ENCODE measurements at places on chromosomes 3 and 15.

- DNase-seq: no peak
These were observed 27.2 kb downstream of the SEMA6D start for GRCh38 chr15:47744496-47744895.

DNA sequence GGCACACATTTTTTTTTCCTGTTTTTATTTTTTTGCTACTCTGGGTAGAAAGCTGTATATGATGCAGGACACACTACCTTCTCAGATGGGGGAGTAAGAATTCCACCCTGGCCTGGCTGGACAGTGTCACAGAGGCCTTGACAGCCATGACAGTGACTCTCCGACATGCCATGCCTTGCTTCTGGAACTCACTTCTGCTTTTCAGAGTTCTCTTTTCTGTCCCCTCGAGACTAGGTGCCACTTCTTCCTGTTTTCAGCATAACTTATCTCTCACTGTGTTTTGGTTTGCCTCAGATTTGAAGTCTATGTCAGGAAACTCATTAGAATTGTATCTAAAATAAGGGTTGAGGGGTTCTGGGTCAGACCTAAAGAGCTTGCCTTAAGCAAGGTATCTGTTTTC lies 69.1 kb upstream of the SEC13 start:
- no peak for DNase-seq

GRCh38 chr3:71466483-71466882 lies 117.0 kb downstream of the FOXP1 start:
- no peak for DNase-seq

DNA sequence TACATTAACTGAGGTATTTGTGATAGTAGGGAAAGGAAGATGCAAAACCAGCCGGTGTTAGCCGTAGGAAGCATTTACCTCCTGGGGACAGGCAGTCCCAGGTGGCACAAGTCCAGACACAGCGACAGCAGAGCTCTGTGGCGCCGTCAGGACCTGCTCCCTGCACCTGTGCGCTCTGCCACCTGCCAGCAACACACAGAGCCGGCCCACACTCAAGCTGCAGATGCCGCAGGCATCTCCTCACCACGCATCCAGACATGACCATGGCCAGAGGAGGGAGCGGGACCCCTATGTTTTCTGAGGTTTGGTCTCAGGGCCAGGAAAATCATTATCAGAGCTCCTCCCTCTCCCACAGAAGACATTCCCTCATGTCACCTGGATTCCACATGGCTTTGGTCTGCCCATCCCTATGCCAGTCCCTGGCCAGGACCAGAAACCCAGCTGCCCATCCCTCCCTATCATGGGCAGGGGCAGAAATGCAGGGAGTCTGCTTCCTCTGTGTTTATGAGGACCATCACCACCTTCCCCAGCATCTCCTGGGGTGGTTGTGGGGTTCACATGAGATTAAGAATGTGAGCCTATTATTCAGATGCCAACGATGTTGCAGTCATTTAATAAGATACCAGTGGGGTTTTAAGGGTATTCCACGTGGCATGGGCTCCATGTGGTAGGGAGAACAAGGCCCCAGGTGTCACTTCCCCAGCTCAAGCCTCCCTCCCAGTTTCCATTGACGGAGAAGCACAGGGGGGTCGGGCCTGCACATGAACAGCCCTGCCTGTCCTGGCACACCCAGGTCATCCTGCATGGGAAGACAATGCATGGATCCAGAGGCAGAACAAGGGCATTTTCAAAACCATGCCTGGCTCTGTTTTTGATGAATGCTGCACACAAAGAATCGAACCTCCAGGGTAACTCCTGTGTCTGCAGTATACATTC lies 251.1 kb downstream of the OCA2 start:
- DNase-seq: no peak

DNA sequence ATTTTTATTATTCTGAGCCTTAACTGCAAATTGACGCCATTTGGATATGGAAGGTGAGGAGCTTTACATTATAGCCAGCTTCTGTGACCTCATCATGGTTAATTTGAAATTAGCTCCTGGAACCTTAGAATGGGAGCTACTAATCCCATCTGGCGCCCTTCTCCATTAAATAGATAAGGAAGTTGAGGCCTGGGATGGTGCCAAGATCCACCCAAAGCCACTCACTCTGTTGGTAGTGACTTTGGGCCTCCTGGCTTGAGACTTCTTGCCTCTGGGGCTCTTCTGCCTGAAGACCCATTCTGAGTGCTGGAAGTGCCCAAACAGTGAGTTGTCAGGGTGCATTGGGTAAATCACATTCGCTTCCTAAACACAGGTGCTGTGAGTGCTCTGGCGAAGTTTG lies 12.0 kb upstream of the HMCES start:
- no peak for DNase-seq

DNA sequence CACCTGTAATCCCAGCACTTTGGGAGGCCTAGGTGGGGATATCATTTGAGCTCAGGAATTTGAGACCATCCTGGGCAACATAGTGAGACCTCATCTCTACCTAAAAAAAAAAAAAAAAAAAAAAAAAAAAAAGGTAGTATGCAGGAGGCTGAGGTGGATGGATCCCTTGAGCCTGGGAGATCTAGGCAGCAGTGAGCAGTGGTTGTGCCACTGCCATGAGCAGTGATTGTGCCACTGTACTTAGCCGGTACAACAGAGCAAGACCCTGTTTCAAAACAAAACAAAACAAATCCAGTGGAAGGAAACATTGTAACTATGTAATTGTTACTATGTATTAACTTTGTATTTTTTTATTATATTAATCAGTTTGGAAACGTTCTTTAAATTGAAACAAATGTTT lies 5.9 kb downstream of the FEM1B start:
- no peak for DNase-seq

DNA sequence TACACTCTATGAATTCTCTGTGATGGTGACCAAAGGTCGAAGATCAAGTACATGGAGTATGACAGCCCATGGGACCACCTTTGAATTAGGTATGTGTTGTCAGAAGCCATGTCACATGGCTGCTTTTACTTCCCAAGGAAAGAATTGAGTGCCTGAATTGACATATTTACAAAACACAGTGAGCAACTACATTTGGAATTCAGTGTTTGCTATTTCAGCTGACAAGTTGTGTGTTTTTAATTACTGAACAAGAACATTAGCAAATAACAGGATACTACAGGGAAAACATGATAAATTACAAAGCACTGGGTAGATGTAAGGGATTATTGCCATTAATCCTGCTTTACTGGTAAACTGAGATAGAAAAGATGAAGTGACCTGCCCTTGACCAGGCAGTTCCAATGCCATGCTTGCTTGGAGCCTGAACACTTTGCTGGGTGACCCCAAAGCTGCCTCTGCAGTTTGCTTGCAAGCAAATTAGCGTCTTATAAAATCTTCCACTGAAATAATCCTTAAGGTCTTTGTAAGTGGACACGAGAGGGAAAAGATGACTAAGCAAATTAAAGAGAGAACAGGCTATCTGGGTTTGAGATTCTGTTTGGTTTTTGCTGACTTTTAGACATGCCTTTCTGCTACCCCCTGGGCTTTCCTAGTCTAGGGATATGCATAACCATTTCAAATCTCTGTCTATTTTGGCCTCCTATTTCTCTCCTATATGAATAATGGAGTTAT lies 98.2 kb downstream of the HCN4 start:
- no peak for DNase-seq

- DNase-seq: peak; percentile 1
These were observed 542 bp downstream of the INKA1 start for GRCh38 chr3:49803465-49804140.

DNA sequence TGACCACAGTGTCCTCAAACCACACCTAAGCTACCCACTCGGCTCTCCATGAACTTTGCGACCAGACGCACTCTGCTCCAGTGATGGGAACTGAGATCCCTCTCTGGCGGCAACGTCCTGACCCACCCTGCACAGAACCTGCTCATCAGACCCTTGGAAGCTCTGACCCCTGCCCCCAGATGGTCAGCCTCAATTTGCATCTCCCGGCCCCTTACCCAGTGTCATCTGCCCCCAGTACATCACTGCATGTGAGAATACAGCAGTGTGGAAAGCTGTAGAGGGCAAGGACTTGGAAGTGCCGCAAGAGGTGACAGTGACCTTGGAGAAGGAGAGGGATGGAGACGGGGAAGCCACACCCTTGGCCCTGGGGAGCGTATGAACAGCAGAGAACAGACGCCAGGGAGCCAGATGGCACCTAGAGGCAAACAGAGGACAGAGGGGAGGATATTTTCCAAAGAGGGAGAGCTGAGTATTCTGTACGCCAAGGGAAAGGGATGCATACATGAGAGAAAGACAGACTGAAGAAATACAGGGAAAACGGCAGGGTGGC lies 192.0 kb downstream of the XXYLT1 start:
- no peak for DNase-seq

DNA sequence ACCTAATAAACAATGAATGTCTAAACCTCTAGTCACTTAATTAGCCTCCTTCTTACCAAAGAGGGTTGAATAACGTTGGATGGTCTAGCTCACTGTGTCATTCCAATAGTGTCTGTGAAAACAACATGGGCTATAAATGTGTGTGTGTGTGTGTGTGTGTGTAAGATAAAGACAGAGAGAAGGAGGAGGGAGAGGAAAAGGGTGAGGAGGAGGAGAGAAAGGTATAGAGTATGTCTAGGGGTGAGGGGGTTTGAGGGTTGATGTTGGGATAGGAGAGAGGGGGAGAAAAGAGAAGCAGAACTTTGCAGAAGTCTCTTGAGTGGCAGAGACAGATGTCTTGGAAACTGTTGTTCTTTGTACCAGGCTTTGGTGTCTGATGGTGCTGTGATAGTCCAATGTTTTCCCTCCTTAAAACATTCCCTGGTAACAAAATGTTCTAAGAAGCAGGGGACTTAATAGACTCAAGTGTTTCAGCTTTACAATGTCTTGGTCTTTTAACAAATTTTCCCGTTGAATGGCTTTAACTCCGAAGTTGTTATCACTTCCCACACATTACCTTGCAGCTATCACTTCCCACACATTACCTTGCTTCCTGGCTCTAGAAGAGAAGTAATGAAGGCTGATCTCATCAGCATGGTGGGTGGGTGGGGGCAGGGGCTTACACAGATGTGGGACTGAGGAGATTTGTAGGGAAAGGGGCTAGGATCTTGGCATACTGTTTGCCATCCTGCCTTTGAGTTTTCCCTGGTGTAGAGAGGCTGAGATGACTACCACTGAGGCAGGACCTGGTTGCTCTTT lies 57.8 kb upstream of the ETV5 start:
- DNase-seq: no peak

DNA sequence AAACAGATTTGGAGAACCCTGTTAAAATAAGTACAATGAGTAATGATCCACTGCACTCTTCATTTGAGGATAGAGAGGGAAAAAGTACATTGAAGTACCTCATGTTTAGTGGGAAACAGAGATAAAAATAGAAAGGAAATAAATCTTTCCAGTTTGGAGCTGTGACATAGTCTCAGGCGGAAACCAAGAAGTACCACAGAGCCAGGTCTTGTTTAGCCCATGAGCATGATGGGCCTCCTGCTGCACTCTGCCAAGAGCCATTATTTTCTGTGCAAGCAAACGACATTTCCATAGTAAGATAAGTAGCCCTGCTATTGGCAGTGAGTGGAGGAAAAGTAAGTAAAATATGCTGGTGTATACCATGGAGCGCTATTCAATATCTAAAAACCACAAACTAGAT lies 796.1 kb downstream of the TBL1XR1 start:
- no peak for DNase-seq

- no peak for DNase-seq
These were observed 16.4 kb upstream of the HCLS1 start for GRCh38 chr3:121677141-121677540.

DNA sequence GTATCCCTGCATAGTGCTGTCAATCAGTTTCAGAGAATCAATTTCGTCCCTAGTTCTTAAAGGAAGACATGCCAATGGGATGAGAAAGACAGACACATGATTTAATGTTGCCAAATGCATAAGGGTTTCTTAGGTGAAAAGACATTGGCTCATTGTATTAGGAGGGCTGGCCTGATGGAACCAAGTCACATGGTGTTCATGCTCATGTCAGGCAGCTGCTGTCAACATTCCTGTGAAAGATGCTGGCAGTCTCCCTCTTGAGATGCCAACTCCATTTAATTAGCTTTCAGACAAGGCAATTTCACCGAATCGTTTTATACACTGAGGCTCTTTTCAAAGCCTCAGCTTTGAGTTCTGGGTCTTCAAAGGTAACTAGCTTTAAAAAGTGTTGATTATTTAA lies 16.1 kb upstream of the IL1RAP start:
- no peak for DNase-seq

- no peak for DNase-seq
These were observed 1006.7 kb downstream of the ROBO1 start for GRCh38 chr3:78761126-78761525.

DNA sequence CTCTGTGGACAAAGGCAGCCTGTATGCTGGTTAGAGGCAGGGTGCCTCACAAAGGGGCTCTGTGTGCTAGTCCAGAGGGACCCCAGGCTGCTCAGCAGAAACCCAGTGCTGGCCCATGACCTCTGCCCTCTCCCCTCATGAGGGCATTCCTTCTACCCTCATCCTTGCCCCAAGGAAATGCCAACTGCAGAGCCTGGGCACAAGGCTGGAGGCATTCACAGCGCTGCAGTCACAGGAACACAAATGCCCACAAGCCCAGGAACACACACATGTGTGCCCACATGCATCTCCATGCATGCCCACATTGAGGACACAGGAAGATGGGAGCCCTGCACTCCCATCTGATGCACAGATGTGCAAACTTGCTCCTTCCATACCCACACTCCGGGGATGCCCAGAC lies 3.8 kb downstream of the INKA1 start:
- no peak for DNase-seq

GRCh38 chr3:158755421-158755820 lies 23.2 kb upstream of the RARRES1 start:
- no peak for DNase-seq

- DNase-seq: peak; percentile 42
These were observed 219.9 kb downstream of the TCF12 start for GRCh38 chr15:57138349-57138788.

DNA sequence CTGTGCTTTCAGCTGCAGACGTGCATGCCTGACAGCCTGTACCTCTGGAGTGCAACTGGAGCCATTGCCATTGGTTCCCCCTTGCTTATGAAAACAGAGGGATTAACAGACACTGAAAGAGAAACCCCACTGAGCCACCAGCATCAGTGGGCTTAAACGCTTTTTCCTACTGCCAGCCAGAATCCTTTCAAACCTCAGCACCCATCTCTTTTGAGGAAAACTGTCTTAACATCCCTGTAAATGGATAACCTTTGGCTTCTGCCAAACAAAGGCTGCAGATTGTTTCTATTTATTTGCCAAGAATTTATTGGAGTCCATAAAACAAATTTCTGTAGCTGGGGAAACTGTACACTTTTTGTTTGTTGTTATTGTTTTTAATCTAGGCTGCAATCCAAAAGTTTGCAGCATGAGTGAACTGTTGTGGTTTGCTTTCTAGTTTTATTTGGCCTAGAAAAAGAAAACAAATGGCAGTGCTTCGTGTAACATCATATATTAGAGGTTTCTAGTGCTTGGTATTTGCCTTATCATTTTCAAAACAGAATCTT lies 369.2 kb upstream of the IL12A start:
- DNase-seq: no peak

DNA sequence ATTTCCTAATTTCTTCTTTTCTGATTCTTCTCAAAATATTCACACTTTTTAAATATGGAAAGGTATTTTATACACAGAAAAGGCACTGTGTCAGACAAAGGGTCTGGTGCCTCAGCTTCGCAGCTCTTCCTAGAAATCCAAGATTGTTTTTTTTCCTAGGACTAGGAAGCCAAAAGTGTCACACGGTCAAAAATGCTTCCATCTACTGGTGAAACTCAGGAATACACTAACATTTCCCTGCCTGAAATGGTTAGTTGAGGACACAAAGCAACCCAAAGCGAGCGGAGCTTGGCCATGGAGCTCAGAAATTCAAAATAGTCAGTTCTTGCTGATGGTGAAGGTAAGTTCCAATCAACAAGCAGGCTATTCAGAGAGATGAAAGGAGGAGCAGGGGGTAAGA lies 426.5 kb upstream of the RASGRP1 start:
- DNase-seq: no peak

- no peak for DNase-seq
These were observed 437.2 kb downstream of the EPHB1 start for GRCh38 chr3:135232226-135232625.
